ENCODE measurements at places on chromosomes 11 and 22. TPM values are rescaled to one million over a fixed set of nuclear protein-coding genes. Genes with fewer than 3 reads are reported as not detected.
A peak's percentile ranks its signal among the peaks of the same experiment; 100 is the strongest.

The OR10S1 gene
- not detected for total RNA-seq

The PLCB3 gene
- 29.5 TPM for total RNA-seq

The PTPN5 gene
- total RNA-seq: 0.41 TPM

The PPP1R14B gene
- 81.6 TPM for total RNA-seq

The GALNT18 gene
- 12.0 TPM for total RNA-seq

- ATAC-seq: peak; percentile 71
These were observed 303.5 kb upstream of the ANO3 start for GRCh38 chr11:26028393-26028911.

- ATAC-seq: no peak
These were observed 81.1 kb upstream of the SHANK2 start for GRCh38 chr11:71333473-71333872.

- ATAC-seq: no peak
These were observed 9.0 kb downstream of the FAM118A start for GRCh38 chr22:45318558-45319323.

GRCh38 chr22:43315687-43316217 is 27.4 kb downstream of the SCUBE1 start:
- no peak for ATAC-seq

DNA sequence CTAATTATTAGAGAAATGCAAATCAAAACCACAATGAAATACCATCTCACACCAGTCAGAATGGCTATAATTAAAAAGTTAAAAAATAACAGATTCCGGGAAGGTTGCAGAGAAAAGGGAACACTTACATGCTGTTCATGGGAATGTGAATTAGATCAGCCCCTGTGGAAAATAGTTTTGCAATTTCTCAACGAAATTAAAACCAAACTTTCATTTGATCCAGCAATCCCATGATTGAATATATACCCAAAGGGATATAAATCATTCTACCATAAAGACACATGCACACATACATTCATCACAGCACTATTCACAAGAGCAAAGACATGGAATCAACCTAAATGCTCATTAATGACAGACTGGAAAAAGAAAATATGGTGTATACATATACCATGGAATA is 32.5 kb downstream of the NOX4 start:
- ATAC-seq: no peak

- no peak for ATAC-seq
These were observed 173.4 kb upstream of the TTC12 start for GRCh38 chr11:113141010-113141409.

DNA sequence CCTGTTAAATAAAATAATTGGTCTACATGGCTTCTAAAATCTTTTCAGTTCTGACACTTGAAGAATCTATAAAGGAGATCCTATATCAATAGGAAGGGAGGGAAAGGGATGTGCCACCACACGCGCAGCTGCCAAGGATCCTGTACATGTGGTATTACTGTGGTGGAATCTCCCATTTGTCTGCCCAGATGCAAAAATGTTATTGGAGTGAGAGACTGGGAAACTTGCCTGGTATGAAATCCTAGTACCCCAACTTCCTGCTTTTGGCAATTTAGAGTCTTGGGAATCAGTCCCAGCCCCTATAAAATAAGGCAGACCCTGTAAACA is 81.9 kb upstream of the PICALM start:
- no peak for ATAC-seq

GRCh38 chr11:46918083-46918787 is at the start of gene LRP4:
TSS of gene LRP4 (minus strand) at chr11:46918550. CDS start at chr11:46918379, 171 bp downstream.
- ATAC-seq: peak; percentile 79

- no peak for ATAC-seq
These were observed 33.7 kb downstream of the OSBPL5 start for GRCh38 chr11:3131330-3131941.

DNA sequence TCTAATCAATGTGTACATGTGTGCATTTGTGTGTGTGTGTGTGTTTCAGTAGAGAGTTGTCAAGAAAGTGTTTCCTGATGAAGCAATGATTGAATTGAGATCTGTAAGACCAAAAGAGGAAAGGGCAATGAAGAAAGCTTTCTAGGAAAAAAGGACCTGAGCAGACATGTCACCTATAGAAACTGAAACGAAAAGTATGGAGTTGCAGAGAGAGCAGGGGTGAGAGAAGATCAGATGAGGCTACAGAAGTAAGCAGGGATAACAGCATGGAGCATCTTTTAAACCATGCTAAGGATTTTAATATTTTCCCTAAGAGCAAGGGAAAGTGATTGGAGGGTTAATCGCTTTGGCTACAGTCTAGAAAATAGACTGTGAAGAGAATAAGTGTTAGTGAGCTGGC is 1459.4 kb upstream of the TENM4 start:
- ATAC-seq: no peak

DNA sequence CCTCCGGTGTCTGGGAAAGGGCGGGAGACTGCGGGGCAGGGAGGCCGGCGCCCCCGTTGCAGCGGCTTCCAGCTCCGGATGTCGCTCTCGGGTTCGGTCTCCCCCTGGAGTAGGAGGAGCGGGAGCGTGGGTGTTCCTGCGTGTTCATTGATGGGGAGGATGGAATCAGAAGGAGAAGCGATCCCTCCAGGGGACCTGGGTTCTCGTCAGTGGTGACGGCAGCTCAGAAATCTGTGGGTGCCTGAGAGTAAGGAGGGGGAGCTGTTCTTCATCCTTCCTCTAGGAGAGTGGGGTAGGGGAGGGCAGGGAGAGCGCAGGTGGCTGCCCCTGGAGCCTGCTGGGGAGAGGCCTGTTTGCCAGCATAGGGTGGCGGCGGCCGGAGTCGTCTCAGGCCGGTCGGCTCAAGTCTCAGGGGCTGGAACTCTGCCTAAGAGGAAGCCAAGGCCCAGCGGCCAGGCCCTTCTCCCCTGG is 1.1 kb downstream of the UBASH3B start:
- peak; percentile 42 for ATAC-seq
